Gastroesophageal sphincter (tissue), 4 donors: ENCODE measurements at places on chromosomes 4 and X.

DNA sequence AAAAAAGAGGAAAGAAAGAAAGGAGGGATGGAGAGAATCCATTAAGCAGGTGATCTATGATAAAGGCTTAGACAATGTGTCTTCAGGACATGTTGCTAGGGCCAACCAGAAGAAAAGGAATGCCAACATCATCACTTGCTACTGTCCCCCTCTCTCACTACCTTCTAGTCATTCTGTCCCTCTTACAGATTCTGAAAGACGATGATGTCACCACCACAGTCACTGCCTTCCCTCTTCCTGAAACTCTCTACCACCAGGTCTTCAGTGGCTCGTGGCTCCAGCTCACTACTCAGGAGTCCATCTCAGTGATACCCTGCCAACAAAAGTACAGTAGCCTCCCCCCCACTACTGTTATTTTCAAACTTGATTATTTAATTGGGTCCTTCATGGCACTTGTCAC is 64.0 kb downstream of the KCNIP4 start:
- no peak for ATAC-seq

GRCh38 chr4:141448490-141448889 is 187.9 kb upstream of the IL15 start:
- no peak for ATAC-seq

DNA sequence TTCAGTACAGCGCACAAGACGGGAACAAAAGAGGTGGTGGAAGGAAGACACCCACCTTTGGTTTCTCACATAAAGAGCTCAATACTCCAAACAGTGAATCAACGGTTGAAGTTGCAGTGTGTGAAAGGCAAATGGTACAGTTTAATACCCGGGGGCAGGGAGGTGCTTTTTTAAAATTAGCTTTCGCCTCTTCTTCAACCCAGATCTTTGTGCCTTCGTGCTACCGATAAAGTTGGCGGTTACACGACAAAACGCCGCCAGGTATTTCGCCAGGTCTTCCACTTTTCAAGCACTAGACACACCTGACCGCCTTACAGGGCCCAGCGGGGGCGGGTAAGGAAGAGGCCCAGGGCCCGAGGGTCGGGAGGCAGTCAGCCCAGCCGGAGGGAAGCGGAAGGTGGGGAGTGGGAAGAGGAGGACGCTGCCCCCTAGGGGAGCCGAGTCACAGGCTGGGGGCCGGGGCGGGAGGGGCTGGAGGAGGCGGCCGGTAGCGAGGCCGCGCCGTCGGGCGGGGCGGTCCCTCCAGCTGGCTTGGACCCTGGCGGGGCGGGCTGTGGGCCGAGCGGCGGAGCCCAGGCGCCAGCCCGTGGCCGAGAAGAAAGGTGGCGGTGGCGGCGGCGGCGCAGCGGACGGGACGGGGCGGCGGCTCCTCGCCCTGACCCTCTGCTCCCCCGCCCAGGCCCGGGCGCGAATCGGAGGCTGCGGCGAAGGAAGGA is 16.0 kb downstream of the UTP3 start:
- peak; percentile 87 for ATAC-seq

DNA sequence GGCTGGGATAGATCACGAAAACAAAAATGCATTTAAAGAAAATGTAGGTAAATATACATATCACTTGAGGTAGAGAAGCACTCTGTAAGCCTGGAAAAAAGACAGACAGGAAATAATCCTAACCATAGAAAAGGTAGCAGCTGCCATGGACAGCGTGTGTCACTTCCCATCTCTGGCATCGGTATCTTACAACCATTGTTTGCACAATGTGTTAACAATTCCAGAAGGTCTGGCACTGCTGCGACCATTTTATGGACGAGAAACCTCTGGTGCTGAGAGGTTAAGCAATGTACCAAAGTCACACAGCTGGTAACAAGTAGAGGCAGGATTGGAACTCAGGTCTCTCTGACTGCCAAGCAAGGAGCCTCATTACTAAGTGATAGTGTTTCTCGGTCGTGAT is 1.7 kb upstream of the MTNR1A start:
- ATAC-seq = no peak

DNA sequence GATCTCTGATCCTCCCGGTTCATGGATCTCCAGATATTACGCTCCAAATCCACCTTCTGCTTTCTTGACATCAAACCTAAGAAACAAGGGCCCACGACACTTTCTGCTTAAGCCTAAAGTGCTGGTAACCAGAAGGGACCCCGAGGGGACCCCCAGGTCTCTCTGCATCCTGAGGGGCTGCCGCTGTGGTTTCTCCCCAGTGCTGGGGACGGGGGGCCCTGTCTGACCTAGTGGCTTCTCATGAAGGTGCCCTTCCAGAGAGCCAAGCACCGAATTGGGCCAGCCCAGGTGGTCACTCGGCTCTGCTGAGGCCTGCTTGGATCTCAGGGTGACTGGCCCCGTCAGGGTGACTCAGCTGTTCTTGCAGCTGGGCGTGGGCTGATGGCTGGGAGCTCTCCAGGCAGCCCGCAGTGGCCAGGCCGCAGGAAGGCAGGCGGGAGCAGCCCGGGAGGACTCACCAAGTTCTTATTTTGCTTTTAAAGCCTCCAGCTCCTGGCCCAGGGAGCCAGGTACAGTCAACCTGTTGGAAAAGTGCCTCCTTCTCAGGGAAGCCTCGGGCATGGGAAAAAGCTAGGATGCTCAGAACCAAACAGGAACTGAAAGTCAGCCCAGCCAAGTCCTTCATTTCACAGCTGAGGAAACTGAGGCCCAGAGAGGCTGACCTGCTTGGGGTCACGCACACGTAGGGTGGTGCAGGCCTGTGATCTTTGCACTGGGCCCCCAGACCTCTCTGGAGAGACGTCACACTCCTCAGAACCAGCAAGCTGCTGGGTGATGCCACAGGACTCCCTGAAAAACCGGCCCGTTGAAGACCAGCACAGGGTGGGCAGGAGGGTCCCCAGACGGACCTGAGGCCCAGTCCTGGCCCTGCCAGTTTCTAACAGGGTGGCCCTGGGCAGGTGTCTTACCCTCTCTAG is 16.7 kb downstream of the BLOC1S4 start:
- peak; percentile 92 for ATAC-seq

DNA sequence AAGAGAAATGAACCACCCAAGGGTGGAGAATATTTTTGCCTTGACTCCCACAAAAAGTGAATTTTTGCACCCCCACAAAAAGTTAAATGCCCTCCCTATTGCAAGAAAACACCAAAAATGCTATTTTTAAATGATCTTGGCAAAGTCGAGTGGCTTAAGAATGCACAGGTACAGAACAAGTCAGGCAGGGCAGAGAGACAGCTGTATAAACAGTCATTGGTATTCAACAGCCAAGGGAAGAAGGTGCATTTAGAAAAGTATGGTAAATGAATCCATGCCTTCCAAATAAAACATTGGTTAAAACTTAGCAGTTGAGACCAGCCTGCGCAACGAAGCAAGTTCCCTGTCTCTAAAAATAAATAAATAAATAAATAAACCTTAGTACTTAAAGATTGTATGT is 169.3 kb downstream of the CHIC2 start:
- ATAC-seq = no peak

DNA sequence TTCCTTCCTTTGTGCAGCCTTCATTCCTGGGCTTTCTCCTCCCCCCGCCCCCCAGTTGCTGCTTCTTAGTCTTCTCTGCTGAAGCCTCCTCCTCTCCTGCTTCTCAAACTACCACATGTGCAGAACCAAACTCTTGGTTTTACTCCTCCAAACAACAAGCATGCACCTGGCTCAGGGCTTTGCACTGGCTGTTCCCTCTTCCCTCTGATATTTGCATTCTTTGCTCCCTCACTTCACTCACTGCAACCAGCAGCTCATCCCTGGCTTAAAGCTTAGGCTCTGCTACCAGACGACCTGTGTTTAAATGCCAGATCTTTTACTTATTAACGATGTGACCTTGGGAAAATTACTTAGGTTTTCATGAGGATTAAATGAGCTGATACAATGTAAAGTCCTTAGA is 51.4 kb downstream of the MED28 start:
- ATAC-seq = no peak

- ATAC-seq = peak; percentile 57
Observed at GRCh38 chrX:39162322-39162735, 361.1 kb downstream of the MID1IP1 start.

GRCh38 chrX:47707031-47707780 is 48.2 kb upstream of the UXT start:
- no peak for ATAC-seq

DNA sequence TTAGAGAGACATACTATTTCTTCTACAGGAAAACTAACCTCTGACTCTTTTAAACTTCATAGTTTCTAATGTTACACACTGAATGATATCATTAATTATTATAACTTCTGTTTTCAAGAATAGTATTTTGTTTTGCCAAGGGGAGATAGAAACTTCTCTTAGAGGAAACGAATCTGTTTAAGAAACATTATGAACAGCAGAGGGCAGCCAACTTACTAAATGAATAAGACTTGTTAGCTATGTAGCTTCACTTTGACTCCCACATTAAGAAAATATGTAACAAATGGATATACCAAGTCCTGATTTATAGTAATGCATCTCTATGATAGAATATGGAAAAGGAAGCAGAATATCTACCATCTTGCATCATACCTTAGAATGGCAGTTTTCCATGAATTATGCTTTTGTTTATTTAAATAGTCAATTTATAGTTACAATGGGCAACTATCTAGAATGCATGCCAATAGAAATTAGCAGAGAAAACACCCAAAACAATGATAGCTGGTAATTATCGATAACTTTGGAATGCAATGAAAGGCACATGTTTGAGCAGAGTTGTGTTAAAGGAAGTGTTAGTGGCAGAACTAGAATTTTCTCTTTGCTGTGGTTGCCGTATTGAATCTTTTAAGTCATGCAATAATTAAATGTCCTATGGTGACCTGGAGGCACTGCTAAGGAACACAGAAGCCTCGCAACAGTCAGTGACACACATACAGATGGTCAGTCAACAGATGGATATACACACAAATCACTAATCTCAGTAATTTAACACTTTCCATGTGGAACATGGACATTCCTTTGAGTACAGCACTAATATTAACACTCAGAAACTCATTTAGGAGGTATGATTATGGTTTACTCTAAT is 105.7 kb upstream of the PDLIM3 start:
- no peak for ATAC-seq

DNA sequence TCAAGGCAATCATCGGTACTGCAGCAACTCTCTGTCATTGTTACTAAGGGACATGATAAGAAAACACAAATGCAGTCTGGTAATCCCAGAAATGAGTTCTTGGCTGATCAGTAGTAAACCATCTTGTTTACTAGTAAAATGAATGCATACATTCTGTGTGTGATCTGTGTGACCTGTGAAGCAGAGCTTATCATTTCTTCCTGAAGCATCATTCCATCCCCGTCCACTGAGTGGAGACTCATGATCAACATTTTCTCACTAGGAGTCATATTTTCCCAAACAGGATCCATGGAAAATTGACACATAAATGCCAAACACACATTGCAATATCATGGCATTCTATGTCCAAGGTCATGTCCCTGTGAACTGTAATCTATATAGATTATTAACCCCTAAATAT is 226.1 kb downstream of the ANKRD50 start:
- ATAC-seq = no peak

DNA sequence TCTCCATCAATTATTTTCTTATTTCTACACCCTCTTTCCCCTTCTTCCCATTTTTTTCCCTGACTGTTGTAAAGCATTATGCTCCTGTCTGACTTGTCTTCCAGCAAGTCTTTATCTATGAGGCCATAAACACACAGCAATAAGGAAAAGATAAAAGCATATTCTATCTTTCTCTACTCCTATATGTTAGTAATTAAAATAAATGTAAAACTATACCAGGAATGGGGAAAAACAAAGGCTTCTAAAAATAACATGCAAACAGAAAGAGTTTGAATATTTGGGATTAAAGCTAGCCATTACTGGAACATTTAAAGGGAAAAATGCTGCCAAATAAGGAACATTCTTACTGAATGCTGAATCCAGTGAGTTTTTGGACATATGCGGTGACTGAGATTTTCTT is 471.7 kb upstream of the HS3ST1 start:
- ATAC-seq = no peak

- no peak for ATAC-seq
Observed at GRCh38 chrX:153526801-153527200, 9.4 kb downstream of the ATP2B3 start.

DNA sequence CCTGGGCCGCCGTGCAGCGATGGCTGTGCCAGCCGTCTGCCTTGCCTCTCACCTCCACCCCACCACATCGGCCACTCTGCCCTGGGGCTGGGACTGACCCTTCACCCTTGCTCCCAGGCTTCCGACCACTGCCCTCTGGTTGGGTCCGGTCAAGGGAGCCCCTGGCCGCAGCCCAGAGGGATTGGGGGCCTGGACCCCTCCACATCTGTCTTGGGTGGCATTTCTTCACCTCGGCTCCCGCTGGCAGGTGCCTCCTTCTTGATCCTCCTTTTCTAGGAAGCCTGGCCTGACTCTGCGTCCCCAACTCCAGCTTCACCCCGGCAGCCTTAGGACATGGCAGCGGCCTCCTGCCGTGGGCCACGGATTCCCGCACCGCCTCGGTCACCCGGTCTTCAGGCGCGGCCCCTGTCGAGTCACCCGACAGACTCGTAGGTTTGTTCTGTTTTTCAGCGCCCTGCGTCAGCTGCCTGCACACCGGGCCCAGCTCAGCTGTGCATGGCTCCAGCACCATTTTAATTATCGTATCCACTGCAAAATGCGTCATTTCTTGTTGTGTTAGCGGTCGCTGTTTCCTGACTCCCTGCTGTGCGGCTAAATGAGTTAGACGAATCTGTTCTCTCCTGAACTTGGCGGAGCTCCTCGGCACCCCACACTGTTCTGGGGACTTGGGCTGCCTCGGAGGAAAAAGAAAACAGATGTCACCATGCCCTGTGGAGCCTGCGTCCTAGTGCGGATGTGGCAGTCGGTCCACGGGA is 124.0 kb downstream of the FAM53A start:
- ATAC-seq = no peak

DNA sequence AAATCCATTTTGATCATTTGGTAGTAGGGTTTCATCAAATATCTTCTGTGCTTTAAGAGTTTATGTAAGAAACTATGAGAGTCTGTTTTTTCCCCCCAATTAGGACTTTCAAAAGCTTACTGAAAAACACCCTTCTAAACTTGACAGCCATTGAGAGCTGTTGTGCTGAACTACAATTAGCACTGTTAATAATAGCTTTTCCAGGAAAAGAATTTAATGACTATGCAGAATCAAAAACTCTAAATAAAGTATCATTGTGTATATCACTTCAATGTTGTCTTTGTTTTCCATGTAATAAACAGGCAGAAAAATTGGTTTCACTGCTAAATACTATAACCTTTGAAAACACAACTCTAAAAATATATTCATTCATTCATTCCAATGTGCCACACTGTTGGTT is 121.4 kb upstream of the PDE5A start:
- ATAC-seq = no peak

GRCh38 chr4:112759313-112759712 is 122.4 kb downstream of the LARP7 start:
- no peak for ATAC-seq

DNA sequence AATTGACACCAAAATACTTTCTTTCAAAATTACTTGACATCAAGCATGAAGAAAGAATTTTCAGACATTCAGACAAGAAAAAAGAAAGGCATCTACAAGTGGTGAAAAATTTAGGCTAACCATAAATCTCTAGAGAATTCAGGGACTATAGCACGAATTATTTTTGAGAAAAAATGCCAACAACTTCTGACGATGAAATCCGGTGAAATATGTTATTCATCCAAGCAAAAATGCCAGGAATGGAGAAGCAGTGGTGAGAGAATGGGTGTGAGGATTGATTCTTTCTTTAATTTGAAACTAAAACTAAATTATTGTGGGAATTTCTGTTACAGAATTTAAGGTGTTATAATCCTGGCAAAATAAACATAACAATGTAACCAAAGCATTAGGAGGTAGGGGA is 69.4 kb upstream of the SORBS2 start:
- ATAC-seq = no peak
